ENCODE measurements at places on chromosomes 3 and 15. TPM values are rescaled to one million over a fixed set of nuclear protein-coding genes. Genes with fewer than 3 reads are reported as not detected.

- H3K36me3 ChIP-seq = no peaks in the 10 kb centered on the region
- no peak overlapping the region for H3K27ac ChIP-seq
- H3K4me3 ChIP-seq = no peak overlapping the region
- no peaks in the 10 kb centered on the region for H3K27me3 ChIP-seq
- no peaks in the 10 kb centered on the region for H3K4me1 ChIP-seq
- no peak for DNase-seq
Observed at GRCh38 chr3:23116081-23116837, 86.9 kb upstream of the UBE2E2 start.

- H3K4me3 ChIP-seq = no peak overlapping the region
- no peaks in the 10 kb centered on the region for H3K36me3 ChIP-seq
- no peaks in the 10 kb centered on the region for H3K27me3 ChIP-seq
Observed at GRCh38 chr15:56759450-56759845, 26.1 kb upstream of the ZNF280D start.

Gene RAB11A
- total RNA-seq = 213 TPM

Gene TMOD2
- 44.7 TPM for total RNA-seq

Gene CYP8B1
- total RNA-seq = not detected

Gene TLE3
- total RNA-seq = 244 TPM

DNA sequence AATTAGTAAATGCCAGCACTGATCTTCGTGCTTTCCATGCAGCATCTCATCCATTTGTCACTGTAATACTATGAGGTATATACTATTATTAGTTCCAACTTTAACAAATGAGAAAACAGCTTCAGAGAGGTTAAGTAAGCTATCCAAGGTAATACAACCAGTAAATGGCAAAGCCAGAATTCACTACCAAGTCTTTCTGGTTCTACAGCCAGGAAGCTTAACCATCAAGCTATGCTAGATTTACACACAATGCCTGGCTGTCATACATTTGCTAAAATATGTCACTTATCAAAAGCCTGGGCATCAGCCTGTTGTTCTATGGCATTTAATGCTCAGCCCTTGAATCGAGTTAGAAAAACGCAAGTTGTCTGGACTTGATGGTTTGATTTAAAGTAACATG lies 32.6 kb downstream of the TMOD2 start:
- H3K27me3 ChIP-seq = no peaks in the 10 kb centered on the region
- no peaks in the 10 kb centered on the region for H3K36me3 ChIP-seq
- H3K4me1 ChIP-seq = no peaks in the 10 kb centered on the region
- no peak overlapping the region for H3K27ac ChIP-seq
- H3K4me3 ChIP-seq = no peak overlapping the region

DNA sequence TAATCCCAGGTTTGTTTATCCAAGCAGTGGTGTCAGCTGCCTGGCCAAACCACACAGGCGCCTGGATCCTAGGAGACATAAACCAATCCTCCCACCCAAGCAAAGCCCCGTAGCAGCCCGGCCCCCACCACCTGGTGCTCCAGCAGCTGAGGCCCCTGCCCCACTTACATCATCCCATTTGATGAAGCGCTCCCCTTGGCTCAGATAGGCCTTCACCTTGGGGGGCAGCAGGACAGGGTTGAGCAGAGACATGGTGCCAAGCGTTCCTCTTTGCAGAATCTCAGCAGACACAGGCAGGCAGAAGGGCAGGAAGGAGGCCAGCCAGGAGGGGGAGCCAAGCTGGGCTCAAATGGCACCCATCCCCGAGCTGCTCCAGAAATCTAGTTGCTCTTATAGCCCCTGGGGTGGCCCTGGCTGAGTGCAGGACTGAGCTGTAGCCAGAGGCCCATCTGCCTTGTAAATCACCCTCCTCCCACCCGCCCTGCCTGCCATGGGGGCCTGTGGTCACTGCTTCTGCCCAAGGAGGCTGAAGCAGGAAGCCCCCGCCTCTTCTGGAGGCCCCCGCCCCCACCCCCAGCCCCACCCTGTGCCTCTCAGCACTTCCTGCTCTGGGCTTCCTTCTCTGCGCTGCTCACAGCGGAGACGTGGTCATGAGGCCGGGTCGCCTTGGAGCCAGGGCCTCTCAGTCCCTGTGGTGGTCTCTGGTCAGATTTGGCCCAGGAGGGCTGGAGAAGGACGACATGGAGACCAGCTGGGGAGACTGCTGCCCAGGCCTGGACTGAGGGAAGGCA lies at the start of gene PLCB2:
Gene PLCB2, minus strand, starts transcription at position 515 of the 791 bp plus-strand sequence. Its CDS starts 263 bp downstream, at position 252.
- H3K4me3 ChIP-seq = no peak within 1 kb of the TSS
- H3K4me1 ChIP-seq = no peaks in the 10 kb centered on the region
- H3K27me3 ChIP-seq = no peaks in the 10 kb centered on the region
- no peak within 1 kb of the TSS for H3K27ac ChIP-seq
- no peak for DNase-seq

- H3K4me1 ChIP-seq = no peaks in the 10 kb centered on the region
- DNase-seq = no peak
- H3K4me3 ChIP-seq = no peak overlapping the region
- no peaks in the 10 kb centered on the region for H3K27me3 ChIP-seq
- no peaks in the 10 kb centered on the region for H3K36me3 ChIP-seq
Observed at GRCh38 chr3:126269354-126269753, 87.9 kb downstream of the KLF15 start.

- H3K36me3 ChIP-seq = no peaks in the 10 kb centered on the region
- no peaks in the 10 kb centered on the region for H3K27me3 ChIP-seq
- no peak for DNase-seq
- H3K27ac ChIP-seq = no peak overlapping the region
- no peak overlapping the region for H3K4me3 ChIP-seq
Observed at GRCh38 chr3:162602619-162603018, 1106.0 kb downstream of the OTOL1 start.

GRCh38 chr15:60993008-60993407 lies 236.1 kb downstream of the RORA start:
- H3K4me3 ChIP-seq = no peak overlapping the region
- H3K27ac ChIP-seq = no peak overlapping the region
- DNase-seq = no peak
- H3K36me3 ChIP-seq = no peaks in the 10 kb centered on the region
- H3K4me1 ChIP-seq = no peaks in the 10 kb centered on the region

Gene GPR160
- total RNA-seq = 2.6 TPM

Gene MKRN2
- total RNA-seq = 43.3 TPM

DNA sequence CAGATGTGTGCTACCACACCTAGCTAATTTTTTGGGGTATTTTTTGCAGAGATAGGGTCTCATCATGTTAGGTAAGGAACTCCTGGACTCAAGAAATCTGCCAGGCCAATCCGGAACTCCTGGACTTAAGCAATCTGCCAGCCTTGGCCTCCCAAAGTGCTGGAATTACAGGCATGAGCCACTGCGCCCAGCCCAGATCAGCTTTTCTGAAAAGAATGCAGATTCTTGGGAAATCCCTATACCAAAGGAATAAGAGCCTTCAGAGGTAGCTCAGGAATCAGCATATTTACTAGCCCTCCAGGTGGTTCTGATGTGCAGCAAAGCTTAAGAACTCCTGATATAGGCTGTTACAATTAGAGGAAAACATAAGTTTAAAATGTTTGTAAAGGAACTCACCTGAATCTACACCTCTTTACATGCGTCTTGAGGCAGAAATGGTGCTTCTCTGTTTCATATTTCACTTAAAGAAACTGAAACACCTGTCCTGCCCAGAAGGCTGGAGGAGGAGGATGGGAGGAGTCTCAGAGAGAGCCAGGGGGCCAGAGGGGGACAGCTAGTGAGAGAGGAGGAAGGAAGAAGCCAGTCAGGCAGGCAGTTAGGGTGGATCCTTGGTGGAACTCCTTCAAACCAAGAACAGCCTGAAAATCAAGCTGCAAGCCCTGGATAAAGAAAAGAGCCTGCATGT lies at the start of gene XCR1:
Gene XCR1, minus strand, starts transcription at position 463 of the 685 bp plus-strand sequence. CDS start 5,536 bp downstream, outside the sequence.
- no peaks in the 10 kb centered on the region for H3K27me3 ChIP-seq
- no peaks in the 10 kb centered on the region for H3K36me3 ChIP-seq
- no peak for DNase-seq
- H3K4me1 ChIP-seq = no peaks in the 10 kb centered on the region
- H3K27ac ChIP-seq = no peak within 1 kb of the TSS
- H3K4me3 ChIP-seq = no peak within 1 kb of the TSS

DNA sequence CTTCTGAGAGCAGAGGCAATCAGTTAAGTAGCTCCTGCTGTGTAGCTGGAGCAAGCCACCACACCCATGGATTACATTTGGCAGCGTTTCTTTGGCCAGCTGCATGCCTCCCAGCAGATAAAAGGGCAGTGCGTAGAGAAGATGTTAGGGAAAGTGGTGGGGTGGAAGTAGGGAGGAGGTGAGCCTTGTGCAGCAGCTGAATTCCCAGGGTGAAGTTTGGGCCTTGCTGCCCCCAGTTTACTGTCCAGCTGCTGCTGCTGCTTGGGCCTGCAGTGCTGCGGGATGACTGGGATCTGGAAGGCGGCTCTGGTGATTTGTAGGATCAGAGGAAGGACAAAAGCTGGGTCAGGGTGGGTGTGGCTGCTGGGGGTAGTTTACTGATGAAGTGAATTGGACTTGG lies 318.7 kb upstream of the C2CD4B start:
- H3K36me3 ChIP-seq = no peaks in the 10 kb centered on the region
- H3K27ac ChIP-seq = no peak overlapping the region
- no peak for DNase-seq
- H3K4me1 ChIP-seq = no peaks in the 10 kb centered on the region
- H3K27me3 ChIP-seq = no peaks in the 10 kb centered on the region
- H3K4me3 ChIP-seq = no peak overlapping the region

Gene CYP11A1
- total RNA-seq = 1.1 TPM

Gene SLC12A1
- total RNA-seq = not detected

- H3K27me3 ChIP-seq = no peaks in the 10 kb centered on the region
- H3K27ac ChIP-seq = peak overlapping the region; percentile 79
- no peaks in the 10 kb centered on the region for H3K4me1 ChIP-seq
- H3K36me3 ChIP-seq = no peaks in the 10 kb centered on the region
Observed at GRCh38 chr3:129305592-129306091, 27.0 kb downstream of the HMCES start.

Gene TRPC1
- total RNA-seq = 120 TPM

DNA sequence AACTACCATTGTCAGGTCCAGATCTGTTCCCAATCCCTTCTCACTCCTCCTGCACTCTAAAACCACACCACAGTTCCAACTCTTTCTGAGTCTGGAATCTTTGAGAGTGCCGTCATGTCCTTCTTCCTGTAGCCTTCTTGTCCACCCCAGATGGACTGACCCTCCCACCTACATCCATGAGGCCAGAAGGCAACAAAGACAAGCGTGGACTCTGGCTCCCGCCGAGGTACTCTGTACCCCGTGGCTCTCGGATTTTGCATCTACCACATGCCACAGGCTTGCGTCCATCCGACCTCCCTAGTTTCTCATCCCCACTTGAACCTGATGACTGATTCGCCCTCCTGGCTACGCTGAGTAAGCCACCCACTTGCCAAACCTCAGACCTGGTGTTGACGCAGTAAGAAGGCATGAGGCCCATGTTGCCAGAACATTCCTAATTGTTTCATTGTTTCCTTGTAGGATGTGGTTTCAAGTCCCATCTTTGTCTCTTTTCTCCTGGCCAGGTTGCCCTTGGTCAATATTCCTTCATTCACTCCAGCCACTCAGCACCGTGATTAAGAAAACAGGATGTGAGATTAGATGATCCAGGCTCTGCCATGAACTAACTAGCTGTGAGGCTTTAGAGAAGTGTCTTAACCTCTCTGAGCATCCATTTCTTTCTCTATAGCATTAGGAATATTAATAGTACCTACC lies 1.1 kb upstream of the ZBTB38 start:
- H3K4me1 ChIP-seq = peaks cover 11% of the 10 kb centered on the region
- H3K36me3 ChIP-seq = no peaks in the 10 kb centered on the region
- H3K27ac ChIP-seq = peak overlapping the region; percentile 96
- peak; percentile 33 for DNase-seq

DNA sequence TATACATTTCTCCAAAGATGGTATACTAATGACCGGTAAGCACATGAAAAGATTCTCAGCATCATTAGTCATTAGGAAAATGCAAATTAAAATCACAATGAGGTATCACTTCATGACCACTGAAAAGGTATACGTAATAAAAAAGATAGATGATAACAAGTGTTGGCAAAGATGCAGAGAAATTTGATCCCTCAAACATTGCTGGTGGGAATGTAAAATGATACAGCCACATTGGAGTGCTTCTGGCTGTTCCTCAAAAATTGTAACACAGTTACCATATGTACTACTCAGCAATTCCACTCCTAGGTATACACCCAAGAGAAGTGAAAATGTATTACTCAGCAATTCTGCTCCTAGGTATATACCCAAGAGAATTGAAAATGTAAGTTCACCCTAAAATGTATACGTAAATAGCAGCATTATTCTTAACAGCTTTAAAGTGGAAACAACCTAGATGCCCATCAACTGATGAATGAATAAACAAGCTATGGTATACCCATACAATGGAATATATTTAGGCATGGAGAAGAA lies 25.0 kb upstream of the KY start:
- H3K4me3 ChIP-seq = no peak overlapping the region
- no peak for DNase-seq
- no peaks in the 10 kb centered on the region for H3K36me3 ChIP-seq
- H3K27ac ChIP-seq = no peak overlapping the region
- no peaks in the 10 kb centered on the region for H3K27me3 ChIP-seq

DNA sequence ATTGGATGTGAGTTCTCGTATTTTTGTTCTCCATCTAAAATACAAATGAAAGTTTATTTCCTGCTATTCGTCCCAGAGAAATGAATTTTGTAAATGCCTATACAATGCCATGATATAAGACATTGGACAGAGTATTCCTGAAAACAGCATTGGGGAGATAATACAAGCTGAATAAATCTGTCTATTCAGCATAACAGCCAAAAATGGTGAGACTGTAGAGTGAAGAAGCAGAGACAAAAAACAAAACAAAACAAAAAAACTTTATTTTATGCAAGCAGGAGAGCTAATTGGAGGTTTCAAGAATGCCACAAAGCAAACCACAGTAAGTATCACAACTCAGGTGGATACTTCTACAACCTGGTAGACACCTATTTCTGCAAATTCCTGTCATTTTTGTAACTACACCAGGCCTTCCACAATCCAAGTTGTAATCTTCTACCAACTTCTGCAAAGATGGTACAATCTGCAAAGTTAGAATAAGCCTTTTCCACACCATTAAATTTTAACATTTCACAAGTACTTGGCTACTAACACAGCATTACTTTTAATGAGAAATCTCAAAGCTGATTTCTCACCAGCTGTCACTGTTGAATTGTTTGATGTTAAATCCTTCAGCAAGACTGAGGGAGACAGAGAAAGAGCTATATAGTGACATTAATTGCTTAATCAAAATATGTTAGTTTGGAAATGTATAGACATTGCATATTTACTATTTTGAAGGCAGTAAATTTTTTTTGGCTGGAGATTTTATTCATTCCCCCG lies 163.1 kb downstream of the CLSTN2 start:
- H3K36me3 ChIP-seq = no peaks in the 10 kb centered on the region
- H3K27ac ChIP-seq = no peak overlapping the region
- DNase-seq = no peak

- H3K27ac ChIP-seq = no peak overlapping the region
- DNase-seq = no peak
- no peaks in the 10 kb centered on the region for H3K36me3 ChIP-seq
- no peak overlapping the region for H3K4me3 ChIP-seq
Observed at GRCh38 chr3:134190250-134190649, 60.4 kb downstream of the RYK start.

- H3K4me3 ChIP-seq = peak within 1 kb of the TSS; percentile 77
- peak within 1 kb of the TSS; percentile 63 for H3K27ac ChIP-seq
Observed at GRCh38 chr3:44477312-44478030, at the start of gene ZNF445. Gene ZNF445 (minus strand): TSS chr3:44477670. CDS start chr3:44455549, 22,121 bp downstream.

Gene PLA1A
- total RNA-seq = not detected

Data from uterus (tissue), 4 donors.